Pancreas (tissue), 10 donors: ENCODE measurements at places on chromosomes 6 and 20. TPM values are rescaled to one million over a fixed set of nuclear protein-coding genes. Genes with fewer than 3 reads are reported as not detected.

DNA sequence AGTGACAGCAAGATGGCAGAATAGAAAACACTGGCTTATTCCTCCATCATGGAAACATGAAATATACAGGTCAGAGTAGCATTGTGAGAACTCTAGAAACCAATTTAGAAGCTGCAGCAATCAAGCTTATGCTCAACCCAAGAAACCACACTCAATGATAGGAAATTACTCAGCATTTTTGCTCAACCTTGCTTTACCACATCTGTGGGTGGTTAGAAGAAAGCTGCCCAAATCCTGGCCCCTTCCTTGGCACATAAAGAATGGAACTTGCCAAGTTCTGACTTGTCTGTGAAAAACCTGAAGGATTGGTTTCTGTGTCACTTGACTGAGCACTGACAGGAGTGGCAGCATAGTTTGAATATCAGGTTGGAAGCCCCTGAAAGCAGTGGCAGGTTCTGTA is 108.0 kb upstream of the MOCS1 start:
- no peak overlapping the region for H3K27ac ChIP-seq
- no peaks in the 10 kb centered on the region for H3K4me1 ChIP-seq

DNA sequence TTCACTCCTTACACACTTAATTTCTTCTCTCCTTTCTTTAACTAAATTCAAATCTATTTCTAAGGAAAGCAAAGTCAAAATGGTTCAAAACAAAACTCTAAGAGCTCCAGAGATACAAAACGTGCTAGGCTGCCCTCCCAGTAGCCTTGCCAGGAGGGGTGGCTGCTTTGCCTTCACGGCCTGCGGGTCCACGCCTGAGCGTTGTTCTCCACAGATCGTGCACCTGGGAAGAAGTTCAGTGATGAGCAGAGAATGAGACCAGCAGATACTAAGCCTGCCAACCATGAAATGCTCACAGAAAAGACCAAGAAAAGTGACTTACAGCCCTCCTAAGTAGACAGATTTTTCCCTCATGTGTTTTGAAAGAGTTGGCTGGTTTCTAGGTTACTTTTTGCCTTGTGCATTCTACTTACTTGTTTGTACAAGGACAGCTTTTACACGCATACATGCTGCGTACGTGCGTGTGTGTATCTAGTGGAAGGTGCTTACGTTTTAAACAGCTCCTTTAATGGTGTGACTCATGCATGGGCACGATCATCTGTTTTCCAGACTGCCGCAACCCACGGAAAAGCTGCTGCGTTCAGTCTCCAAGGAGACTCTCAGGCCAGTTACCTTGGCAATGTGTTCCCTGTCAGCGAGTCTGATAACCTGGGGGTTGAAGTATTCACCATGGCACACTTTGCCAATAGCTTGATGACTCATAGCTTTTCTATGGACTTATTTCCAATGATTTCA is 32.4 kb upstream of the PBOV1 start:
- H3K27ac ChIP-seq: peak overlapping the region; percentile 90
- H3K4me1 ChIP-seq: peaks cover 6% of the 10 kb centered on the region

Gene CEP250
- 9.9 TPM for total RNA-seq

- H3K27me3 ChIP-seq: no peaks in the 10 kb centered on the region
- peaks cover 13% of the 10 kb centered on the region for H3K4me1 ChIP-seq
- H3K27ac ChIP-seq: no peak overlapping the region
- no peak for DNase-seq
- no peaks in the 10 kb centered on the region for H3K36me3 ChIP-seq
- H3K4me3 ChIP-seq: no peak overlapping the region
These were observed 108.2 kb downstream of the VEGFA start for GRCh38 chr6:43878127-43878634.

DNA sequence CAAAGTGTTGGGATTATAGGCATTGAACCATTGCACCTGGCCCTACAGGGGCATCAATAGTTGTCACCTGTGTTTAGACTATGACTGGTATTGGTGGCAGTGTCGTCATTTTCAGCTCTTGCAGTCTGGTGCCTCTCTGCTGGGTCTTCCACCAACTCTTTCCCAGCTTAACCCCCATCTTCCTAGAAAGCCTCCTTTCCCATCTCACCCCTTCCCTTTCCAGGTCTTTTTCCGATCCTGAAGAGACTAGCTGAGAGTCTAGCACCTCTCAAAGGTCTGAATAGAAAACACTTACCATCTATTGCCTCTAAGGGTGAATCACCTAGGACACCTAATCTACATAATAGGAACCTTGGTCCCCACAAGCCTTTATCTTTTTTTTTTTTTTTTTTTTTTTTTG is 71.0 kb downstream of the TCP11 start:
- no peaks in the 10 kb centered on the region for H3K27me3 ChIP-seq
- no peak overlapping the region for H3K4me3 ChIP-seq
- no peak for DNase-seq

DNA sequence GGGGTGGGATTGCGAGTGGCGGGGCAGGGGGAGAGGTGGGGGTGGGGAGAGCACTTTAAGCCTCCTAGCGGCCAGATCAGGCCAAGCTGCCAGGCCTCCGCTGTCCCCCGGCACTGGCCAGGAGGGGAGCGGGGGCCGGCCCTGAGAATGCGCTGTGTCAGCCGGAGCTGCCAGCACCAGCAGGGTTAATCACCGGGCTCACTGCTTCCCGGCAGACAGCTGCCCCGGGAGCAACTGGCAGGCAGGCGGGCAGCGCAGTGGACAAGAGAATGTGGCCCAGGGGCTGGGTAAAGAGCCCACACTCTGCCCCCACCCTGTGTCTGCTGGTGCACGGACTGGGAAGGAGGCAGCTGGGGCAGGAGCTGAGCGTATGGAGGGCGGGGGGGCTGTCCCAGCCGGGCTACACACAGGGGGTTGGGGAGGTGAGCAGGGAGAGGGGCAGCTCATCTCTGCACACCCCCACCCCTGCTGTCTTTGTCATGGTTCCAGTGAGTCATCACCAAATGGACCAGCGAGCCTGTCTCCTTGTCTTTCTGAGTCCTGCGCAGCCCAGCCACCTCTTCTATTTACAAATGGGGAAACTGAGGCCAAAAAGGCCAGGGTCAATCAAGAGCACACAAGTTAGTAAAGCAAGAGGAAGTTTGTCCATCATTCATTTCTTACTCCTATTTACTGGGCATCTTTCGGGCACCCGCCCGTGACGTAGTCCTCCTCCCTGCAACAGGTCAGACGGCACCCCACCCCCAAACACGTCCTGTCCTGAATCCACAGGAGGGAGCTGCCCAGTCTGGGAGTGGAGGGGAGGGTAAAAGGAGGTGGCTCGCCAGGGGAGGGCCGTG is 2.1 kb upstream of the LAMA5 start:
- DNase-seq: peak; percentile 85
- H3K27me3 ChIP-seq: no peaks in the 10 kb centered on the region
- peaks cover 21% of the 10 kb centered on the region for H3K4me1 ChIP-seq
- H3K4me3 ChIP-seq: no peak overlapping the region

- no peak for DNase-seq
- H3K36me3 ChIP-seq: no peaks in the 10 kb centered on the region
- H3K27me3 ChIP-seq: no peaks in the 10 kb centered on the region
- H3K27ac ChIP-seq: no peak overlapping the region
- no peak overlapping the region for H3K4me3 ChIP-seq
These were observed 87.7 kb downstream of the RAMACL start for GRCh38 chr6:166498661-166499349.

Gene FOXF2
- total RNA-seq: 0.90 TPM

DNA sequence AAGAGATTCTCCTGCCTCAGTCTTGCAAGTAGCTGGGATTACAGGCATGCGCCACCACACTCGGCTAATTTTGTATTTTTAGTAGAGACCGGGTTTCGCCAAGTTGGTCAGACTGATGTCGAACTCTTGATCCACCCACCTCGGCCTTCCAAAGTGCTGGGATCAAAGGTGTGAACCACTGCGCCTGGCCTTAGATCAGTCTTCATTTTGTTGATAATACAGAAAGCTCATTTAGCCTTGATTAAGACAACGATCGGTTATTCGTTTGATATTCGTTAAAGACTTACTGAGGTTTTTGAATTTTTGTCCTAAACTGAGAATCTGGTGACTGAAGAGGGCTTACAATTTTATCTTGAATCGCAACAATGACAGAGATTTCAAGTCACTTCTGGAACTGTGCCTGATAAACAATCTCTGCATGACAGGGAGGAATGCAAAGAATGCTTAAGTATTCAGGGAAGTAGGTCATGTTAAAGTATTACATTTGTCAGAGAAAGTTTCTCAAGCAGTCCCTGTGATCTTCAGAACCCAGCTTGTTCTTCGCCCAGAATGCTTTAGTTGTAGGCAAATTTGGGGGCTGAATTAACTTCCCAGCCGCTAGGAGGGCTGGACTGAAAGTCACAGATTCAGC is 14.8 kb downstream of the AKAP12 start:
- DNase-seq: no peak
- H3K4me1 ChIP-seq: no peaks in the 10 kb centered on the region
- H3K27ac ChIP-seq: no peak overlapping the region
- no peaks in the 10 kb centered on the region for H3K27me3 ChIP-seq

DNA sequence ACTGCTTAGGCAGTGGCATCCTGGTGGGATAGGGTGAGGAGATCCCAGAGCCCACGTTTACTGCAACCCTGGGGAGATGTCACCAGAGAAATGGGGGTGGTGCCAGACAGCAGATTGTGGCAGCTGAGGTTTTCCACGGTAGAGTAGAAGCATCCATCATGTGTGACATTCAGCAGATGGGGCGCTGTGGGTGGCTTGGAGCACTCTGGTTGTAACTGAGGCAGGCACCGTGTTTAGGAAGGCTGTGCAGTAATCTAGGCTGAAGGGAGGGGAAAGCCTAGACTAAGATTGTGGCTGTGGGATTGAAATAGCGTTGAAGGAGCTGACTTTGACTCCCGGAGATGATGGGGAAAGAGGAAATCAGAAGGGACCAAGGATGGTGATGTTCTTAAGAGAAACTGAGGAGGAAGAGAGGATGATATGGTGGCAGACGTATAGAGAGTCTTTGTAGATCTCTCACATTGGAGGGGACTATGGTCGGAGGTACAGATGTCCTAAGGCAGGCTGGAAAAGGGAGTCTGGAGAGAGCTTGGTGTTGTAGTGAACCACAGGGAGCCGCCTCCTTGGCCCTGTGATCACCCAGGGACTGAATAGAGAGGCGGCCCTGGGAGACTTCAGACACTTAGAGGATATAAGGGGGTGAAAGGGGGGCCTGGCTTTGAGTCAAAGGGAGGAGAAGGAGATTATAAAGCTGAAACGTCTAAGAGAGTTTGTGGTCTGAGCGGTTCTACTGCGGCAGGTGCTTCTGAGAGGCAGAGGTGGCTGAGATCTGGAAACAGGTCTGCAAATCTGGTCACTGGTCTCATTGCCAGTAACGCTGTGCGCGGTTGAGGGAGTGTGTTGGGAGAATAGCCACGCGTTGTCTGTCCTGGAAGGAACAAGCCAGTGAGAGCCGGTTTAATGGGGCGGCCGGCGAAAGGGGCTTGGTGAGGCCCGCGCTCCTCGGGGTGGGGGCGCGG is 792 bp upstream of the MICA start:
- H3K27ac ChIP-seq: peak overlapping the region; percentile 51
- no peaks in the 10 kb centered on the region for H3K36me3 ChIP-seq
- peaks cover 16% of the 10 kb centered on the region for H3K4me1 ChIP-seq
- no peaks in the 10 kb centered on the region for H3K27me3 ChIP-seq
- peak overlapping the region; percentile 26 for H3K4me3 ChIP-seq

- no peaks in the 10 kb centered on the region for H3K36me3 ChIP-seq
- no peak for DNase-seq
- no peak overlapping the region for H3K27ac ChIP-seq
These were observed 5.4 kb downstream of the FOXF2 start for GRCh38 chr6:1394514-1395463.

DNA sequence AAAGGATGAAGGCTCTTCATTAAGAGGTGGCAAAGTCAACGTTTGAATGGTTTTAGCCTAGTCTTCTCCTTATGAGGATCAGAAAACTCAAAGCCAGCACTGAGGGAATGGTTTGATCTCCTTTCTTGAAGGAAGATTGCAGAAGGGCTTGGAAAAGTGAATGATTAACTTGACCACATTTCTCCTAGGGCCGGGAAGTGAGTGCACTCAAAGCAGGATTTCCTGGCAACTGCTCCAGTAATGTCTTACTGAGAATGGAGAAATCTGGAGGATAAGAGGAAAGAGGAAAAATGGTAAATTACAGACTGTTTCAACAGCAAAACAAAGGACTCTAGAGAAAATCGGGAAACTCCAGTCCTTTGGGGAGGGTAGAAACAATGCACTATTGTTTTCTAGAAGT is 189.0 kb upstream of the FOXA2 start:
- no peaks in the 10 kb centered on the region for H3K4me1 ChIP-seq
- no peak overlapping the region for H3K4me3 ChIP-seq
- no peaks in the 10 kb centered on the region for H3K36me3 ChIP-seq
- H3K27me3 ChIP-seq: no peaks in the 10 kb centered on the region
- no peak overlapping the region for H3K27ac ChIP-seq

Gene AURKA
- total RNA-seq: 0.51 TPM

DNA sequence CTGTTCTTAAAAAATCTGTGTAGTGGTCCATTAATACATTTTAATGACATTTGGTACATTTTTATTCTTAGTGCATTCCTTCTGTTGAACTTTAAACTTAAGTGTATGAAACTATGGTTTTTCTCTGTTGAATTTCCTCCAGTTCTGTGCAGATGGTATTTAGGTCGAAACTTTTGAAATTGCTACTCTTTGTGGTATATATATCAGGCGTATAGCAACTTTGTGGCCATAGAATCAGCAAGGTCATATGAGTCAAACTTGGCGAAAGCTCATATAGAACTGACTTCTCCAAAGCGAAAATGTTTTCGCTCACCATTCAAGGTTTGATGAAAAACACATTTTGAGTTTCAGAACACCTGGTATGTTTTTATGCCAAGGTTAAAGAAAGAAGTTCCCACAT is 93.7 kb downstream of the MAP3K4 start:
- no peak overlapping the region for H3K27ac ChIP-seq
- H3K4me3 ChIP-seq: no peak overlapping the region
- DNase-seq: no peak
- peaks cover 81% of the 10 kb centered on the region for H3K36me3 ChIP-seq

Gene CASS4
- total RNA-seq: 0.35 TPM

Gene DSP
- total RNA-seq: 139 TPM

- H3K36me3 ChIP-seq: no peaks in the 10 kb centered on the region
- H3K4me3 ChIP-seq: no peak overlapping the region
- no peaks in the 10 kb centered on the region for H3K27me3 ChIP-seq
- no peak for DNase-seq
- H3K27ac ChIP-seq: no peak overlapping the region
These were observed 49.8 kb upstream of the ADGRG6 start for GRCh38 chr6:142251930-142252445.

Gene LSM14B
- 16.8 TPM for total RNA-seq
